ENCODE measurements at places on chromosomes 4 and X. TPM values are rescaled to one million over a fixed set of nuclear protein-coding genes. Genes with fewer than 3 reads are reported as not detected.

CXCL11 gene
- not detected for total RNA-seq

CFP gene
- total RNA-seq = 0.51 TPM

ETDA gene
- total RNA-seq = not detected

PHOX2B gene
- total RNA-seq = 0.36 TPM

BEND2 gene
- total RNA-seq = not detected

ABLIM2 gene
- total RNA-seq = 2.6 TPM

ASMTL gene
- total RNA-seq = 31.5 TPM

NKX3-2 gene
- total RNA-seq = 0.79 TPM

ZFP42 gene
- 12.0 TPM for total RNA-seq

CLTRN gene
- total RNA-seq = 1.6 TPM

EPHA5 gene
- 2.4 TPM for total RNA-seq

NAA11 gene
- not detected for total RNA-seq

SPANXN4 gene
- total RNA-seq = not detected

All from type B pancreatic cell (in vitro differentiated cells).